LoVo (cell line): ENCODE measurements at places on chromosomes 7 and 10.

DNA sequence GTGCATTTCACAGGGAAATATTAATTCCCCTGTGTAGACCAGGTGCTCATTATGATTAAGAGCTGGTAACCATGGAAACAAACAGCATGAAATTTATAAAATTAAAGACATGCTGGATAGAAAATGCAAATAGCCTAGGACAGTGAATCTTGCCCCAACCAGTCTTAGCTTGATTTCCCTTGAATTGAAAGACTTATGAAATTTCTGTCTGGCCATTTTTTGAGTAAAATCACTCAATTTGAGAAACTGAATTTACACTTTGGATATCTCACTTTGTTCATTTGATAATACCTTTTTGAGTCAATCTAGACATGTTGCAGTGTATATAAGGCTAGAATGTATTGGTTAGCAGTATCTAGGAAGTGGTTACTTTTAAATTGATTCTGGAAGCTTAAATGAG, 4.4 kb upstream of the SMIM30 start:
- no peak for DNase-seq

GRCh38 chr10:115503546-115503945, 410.4 kb downstream of the ATRNL1 start:
- no peak for DNase-seq

GRCh38 chr7:139813151-139813550, 15.9 kb upstream of the TBXAS1 start:
- no peak for DNase-seq

- DNase-seq = no peak
Observed at GRCh38 chr10:49115015-49115795, at the start of gene VSTM4. VSTM4 (minus strand) TSS chr10:49115522; CDS start chr10:49115485, 37 bp downstream.

DNA sequence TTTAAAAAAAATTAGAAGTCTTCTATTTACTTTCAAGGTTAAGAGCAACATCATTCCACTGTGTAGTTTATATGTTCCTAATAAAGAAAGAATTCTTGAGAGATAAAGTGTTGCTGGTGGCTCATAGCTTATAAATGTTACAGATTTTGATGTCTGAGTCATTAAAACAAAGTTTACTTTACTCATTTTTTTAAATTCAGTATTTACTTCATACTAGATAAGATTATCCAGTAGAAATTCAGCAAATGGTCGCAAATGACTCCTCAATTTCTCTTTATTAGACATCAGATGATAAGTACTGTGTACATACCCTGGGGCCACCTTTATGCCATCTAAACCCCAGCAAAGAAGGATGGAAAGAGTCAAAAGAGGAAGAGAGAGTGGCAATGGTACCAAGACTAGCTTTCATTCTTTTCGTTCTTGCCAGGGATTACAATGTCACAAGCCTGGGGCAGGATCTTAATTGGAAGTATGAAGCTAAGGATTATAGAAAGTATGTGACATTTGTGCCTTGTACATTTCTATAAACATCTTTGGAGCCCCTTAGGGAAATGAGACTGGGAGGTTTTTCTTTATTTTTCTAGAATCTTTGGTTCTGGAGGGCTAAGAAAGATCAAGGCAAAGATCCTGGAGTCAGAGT, 206.1 kb downstream of the CHRM2 start:
- no peak for DNase-seq

DNA sequence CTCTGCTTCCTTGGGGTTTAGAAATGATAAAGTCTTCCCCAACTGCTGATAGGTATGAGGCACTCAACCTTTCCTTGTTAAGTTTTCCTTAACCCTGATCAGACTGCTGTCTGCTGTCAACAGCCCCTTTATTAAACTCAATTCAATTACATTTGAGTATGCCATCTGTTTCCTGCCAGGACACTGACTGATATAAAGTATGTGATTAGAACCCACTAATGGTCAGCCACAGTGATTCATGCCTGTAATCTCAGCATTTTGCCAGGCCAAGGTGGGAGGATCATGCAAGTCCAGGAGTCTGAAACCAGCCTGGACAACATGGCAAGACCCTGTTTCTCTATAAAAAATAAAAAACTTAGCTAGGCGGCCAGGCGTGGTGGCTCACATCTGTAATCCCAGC, 18.1 kb downstream of the BAZ1B start:
- no peak for DNase-seq

GRCh38 chr10:45526309-45526905, 146.2 kb downstream of the ZFAND4 start:
- DNase-seq = no peak

DNA sequence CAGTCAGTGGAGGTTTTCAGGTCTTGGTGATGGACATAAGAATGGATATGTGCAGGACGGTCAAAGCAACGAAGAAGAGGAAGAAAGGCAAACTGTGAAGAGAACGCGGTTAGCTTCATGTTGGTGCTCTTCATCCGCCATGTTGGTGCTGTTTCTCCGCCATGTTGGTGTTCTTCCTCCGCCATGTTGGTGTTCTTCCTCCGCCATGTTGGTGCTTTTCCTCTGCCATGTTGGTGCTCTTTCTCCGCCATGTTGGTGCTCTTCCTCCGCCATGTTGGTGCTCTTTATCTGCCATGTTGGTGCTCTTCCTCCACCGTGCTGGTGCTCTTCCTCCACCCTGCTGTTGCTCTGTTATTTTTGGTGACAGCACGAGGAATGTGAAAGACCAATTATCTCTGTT, 95.4 kb downstream of the DOCK1 start:
- DNase-seq = no peak

DNA sequence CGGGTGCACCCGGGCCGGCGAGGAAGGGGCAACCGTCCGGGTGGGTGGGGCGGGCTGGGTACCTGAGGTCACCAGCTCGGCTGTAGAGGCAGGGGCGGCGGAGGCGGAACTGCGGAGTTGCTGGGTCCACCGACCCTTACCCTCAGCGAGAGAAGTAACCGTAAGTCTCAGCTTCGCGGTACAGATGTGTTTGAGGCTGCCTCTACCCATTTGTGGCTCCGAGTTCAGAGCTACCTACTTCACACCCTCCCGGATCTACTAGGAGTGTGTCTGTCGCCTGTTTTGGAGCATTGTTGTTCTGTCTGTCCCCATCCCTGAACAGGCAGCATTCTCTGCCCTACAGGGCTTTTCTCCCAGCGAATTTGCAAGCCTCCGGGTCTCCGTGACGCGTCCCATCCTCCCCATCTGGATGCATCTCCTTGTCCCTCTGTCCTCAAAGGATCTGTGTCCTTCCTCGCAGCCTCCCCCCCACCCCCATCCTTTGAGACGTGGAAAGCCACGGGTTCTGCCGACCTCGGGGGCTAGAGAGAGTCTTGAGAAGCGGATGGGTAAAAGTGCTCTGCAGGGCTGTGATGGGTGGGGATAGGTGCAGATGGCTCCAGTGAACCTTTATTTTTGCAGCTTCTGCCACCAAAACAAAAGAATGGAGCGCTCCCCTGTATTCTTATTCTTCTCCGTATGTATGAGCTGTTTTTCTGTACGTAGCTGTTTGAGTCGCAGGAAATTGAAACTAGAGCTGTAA, 757 bp downstream of the ANKIB1 start:
- DNase-seq = peak; percentile 24

DNA sequence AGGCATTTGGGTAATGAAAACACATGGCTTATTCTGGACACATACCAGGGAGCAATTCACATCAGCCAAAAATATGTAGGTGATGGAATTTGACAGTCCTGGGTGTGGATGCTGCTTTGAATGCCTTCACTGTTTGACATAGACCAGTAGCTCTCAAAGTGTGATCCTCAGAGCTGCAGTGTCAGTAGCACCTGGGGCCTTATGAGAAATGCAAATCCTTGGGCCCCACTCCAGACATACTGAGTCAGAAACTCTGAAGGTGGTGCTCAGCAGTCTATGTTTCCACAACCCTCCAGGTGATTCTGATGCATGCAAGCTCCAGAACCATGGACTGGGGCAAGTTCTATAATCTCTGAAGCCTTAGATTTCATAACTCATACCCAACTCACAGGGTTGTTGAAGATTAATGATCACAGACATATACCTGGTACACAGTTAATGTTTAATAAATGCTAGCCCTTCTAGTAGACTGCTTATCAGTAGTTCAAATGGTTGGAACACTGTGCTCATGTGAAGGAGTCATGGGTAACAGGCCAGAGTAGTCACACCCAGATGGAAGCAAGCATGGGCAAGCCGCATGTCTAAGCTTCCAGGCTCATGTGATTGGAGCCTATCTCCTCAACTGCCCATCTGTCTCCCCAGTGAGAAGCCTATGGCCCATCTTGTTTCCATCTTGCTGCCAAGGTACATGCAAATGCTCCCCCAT, 715.7 kb downstream of the GRID1 start:
- DNase-seq = no peak

DNA sequence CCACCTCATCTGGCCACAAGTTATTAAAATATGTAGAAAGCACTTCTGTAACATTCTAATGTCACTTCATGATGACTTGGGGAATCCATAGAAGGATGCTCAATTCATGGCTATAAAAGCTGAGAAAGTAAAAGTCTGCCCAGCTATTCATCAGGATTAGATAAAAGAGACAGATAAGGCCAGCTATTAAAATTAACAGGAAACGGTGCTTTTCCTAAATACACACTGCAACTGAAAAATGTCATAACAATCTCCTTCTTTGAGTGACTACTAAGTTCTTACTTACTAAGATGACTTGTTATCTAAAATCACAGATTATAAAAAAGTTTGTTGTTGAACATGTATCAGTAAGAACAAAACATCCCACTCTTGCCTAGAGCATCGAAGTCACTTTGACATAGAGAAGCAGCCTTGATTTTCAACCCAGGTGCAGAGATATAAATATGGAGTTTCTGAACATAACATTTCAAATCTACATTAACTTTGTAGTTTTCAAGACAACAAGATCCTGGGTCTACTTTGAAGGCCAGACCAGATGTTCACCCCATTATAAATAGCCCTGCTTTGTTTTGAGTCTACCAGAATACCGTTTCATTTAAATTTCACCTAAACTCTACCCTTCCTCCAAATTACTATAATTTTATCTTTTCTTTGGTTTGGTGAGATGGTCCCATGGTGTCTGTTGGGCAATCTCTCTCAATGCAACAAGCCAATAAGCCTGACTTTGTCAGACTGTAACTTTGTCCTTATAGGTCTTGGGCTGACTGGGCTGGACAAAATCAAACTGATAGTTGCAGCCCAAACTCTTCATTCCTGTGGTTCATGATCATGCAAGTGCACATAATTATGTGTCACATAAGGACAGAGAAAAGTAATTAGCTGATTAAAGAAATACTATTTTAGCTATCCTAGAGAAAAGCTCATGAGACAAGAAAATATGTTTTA, 24.0 kb downstream of the HYCC1 start:
- no peak for DNase-seq

- DNase-seq = no peak
Observed at GRCh38 chr7:129263168-129263567, 38.3 kb downstream of the AHCYL2 start.

DNA sequence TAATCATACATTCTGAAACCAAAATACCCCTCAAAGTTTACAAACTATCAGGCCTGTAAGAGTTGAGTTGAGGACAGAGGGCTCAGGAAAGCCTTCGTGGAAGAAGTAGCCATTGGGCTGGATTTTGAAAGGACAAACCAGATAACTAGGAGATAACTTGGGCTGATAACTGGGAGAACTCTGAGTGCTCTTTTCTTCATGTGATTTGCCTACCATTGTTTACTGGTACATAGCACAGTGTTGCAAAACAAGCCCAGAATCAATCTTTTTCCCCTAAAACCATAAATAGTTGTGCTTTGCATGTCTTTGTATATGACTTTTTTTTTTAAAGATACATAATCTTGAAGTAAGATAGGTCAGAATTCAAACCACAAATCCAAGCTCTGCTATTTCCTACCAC, 106.7 kb upstream of the ITGB1 start:
- DNase-seq = no peak
